ENCODE measurements at places on chromosomes 13 and 19.
A peak's percentile ranks its signal among the peaks of the same experiment; 100 is the strongest.

DNA sequence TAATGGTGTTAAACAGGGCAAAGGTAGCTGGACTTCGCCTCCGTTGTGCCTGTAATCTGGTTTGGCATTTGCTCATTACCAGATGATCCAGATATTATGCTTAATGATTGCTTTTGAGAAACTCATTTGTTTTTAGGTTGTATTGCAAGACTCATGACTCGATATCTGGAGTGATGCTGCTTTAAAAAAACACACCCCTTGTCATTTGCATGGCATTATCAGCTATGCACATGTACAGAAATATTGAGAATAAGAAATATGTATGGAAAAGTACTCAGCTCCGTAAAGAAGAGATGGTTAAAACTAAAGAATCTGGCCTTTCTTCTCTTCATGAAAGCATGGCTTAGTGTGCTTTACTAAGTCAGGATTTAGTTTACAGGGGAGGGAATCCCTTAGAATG lies 95.0 kb downstream of the ARHGEF7 start:
- no peak for DNase-seq

DNA sequence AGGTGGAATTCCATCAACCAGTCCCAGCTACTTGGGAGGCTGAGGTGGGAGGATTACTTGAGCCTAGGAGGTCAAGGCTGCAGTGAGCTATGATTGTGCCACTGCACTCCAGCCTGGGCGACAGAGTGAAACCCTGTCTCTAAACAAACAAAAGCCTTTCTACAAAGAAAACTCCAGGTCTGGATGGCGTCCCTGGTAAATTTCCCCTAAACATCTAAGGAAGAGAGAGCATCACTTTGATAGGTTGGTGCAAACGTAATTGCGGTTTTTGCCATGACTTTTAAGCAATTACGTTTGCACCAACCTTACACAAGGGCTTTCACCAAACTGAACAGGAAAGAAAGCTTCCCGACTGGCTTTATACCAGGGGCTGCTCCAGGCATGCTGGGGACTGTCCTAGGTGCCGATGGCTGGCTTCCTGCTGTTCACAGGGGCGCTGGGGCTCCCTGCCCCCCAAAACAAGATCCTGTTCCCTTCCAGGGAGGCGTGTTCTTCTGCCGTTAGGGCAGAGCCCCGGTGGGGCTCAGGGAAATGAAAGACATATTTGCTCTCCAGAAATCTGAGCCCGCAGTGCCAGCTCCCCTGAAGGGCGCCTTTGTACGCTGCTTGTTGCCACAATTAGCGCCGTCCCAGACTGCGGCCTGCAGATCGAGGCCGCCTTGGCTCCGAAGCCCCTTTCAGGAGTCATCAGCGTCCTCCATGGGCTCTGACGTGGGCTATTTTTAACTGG lies 38.7 kb upstream of the KLF2 start:
- peak; percentile 74 for DNase-seq

DNA sequence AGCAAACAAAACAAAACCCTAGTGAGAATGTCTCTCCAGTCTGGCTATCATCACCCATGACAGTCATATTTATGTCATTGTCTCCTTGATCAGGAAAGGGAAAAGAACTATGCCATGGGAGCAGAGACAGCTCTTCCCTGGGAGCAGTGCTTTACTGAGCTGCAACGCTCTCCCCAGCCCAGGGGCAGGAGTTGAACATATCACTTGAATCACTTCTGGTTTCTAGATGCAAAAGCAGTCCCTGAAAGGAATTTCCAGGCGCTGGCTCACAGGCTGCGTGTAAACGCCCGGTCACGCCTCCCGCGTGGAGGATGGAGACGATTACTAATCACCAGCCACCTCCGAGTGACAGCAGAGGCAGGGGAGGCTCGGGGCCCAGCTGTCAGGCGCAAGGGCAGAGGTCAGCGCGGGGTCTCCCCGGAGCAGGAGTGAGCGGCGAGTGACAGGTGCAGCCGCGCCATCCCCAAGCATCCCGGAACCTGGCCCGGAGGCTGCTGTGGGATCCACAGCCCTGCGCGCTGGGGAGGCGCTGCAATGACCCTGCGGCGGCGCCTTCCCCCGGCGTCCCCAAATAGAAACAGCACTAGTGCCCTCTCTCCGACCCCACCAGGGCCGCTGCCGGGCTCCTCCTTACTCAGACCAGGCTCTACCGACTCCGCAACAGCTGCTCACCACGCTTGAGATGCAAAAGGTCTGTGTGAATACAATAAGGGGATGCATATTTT lies 23.5 kb upstream of the DCLK1 start:
- peak; percentile 96 for DNase-seq

DNA sequence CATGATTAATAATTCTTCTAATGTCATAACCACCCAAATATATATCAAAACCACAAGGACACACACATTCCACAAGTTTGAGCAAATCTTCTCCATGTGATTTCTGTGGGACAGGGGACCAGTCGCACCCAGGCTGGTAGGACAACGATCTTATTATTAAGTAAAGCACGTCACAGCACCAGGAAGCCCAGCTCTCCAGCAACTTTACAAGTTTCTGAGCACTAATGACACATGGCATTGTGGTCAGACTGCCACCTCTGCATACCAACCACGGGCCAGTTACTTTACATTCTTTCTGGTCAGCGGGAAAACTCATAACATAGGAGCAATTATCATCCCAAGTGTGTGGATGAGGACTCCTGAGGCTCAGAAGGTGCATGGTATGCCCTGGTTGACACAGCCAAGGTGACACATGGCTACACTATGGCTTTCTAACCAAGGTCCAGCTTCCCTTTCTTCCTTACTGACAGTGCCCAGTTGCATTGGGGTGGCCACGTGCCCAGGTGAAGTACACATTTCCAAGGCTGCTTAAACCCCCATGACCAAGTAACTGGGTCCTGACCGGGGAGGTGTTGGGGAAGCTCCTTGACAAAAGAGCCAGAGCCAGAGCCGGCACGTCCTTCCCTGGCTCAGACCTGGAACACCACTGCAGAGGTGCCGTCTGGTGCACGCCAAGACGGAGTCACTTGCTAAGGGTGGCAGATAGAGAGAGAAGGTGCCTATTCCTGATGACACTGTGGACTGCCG lies 27.4 kb downstream of the LATS2 start:
- DNase-seq: peak; percentile 52

DNA sequence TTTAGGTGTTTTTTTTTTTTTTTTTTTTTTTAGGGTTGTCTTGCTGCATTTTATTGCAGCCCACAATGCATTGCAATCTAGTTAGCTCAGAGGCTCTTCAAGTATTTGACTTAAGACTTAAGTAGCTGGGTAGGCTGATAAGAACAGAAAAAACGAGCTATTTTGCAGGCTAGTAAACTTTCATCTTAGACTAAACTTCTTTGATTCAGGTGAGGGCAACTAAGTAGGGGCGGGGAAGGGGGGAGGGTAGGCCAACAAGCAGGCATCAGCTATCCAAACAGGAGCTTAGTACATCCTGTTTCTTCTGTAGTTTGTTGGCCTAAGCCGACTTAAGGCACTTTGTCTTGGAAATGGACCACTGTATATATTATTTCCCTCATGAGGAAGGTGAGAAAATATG lies 4.9 kb upstream of the TDRD3 start:
- DNase-seq: no peak

- DNase-seq: no peak
Observed at GRCh38 chr13:112897956-112898620, 70.9 kb upstream of the MCF2L start.

DNA sequence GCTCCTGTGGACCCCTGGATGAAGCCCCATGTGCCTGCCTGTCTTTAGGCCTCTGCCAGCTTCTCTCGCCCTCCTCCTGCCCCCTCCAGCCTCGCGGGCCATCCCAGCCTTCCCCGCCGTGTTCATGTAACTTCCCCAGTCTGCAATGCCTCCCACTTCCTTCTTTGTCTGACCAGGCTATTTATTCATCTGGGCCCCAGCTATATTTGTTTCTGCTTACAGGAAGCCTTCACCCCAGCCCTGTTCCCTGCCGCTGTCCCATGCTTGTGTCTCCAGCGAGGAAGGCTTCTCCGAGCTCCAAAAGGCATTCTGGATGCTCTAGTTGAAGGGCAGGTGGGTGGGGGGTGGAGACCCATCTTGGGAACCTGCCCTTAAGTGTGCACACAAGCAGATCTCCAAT lies 7.9 kb upstream of the C3 start:
- DNase-seq: no peak

DNA sequence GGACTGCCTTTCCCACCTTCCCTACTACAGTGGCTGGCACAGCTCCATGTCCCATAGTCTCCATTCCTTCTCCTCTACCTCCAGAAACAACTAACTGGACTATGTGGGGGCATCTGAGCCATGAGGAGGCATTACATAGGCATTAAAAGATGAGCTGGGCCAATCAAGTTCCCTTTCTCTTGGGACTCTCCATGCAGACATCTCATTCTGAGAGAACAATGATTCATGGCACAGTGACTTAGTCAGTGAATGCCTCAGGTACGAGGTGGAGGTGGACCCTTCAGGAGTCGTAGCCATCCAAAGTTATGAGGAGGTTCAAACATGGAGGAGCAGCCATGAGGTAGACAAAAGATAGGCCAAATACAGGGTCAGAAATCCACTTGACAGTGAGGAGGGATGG lies 70.0 kb downstream of the GPC6 start:
- no peak for DNase-seq

GRCh38 chr13:112685896-112686295 lies 3.9 kb upstream of the ATP11A start:
- DNase-seq: no peak

DNA sequence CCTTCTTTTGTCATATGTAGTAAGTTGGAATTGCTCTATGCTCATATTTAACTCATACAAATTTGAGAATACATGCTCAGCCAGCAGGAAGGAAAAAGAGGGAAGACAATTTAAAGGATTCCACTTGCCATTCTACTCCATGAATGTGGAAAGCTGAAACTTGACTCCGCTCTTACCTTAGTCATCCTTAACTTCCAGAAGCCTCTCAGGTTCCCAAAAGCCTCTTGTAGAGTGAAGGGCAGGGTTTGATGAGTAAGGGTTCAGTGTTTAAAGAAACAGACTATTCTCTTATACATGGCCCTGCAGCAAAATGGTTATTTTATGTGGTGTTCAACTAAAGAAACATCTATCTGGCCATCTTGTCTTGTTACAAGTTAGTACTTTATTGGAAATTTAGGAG lies 27.1 kb downstream of the FAM124A start:
- DNase-seq: no peak

- peak; percentile 38 for DNase-seq
Observed at GRCh38 chr19:21256722-21257121, 72.5 kb downstream of the ZNF708 start.

DNA sequence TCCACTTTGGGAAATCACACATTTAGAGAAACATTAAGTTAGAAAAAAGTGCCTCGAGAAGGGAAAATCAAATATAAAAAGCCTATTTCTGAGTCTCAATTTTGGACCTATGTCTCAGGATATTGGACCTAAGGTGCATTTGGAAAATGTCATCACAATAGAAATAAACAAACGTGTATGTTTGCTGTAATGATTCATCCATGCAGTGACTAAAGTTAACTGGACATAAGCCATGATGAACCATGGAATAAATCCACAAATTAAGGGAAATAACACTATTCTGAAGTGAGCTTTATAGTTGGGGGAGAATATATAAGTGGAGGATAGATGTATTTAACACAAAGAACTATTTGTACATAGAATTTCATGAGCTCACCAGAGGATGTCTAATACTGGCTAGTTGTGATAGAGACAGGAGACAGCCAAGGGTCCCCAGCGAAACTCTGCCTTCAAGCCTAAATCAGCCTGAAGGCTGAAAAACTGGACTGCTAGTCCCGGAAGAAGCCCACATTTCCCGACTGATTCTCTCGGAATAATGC lies 963.3 kb upstream of the SPRY2 start:
- no peak for DNase-seq
